ENCODE measurements at places on chromosomes 16 and 17.

DNA sequence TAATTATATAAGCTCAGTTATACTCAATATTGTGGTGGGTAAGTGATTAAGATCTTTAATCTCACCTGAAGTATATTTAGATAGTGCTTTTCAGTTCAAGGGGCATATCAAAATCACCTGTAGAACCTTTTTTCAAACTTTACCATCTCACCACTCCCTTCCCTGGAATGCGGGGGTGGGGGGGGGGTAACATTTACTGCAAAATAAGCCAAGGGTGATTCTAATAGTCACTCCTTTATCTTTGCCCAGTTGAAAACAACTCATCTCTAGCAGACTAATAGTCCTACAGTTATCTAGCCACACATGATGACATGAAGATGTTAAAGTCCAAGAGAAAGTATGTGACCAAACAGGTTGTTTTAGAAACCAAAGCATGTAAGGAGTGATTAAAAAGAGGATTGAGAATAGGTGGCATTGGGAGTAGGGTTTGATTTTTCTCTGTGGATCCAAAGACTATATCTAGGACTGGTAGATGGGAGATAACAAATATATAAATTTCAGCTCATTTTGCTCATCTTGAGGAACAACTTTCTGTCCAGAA, 21.5 kb downstream of the LPCAT2 start:
- DNase-seq: no peak

- no peak for DNase-seq
Observed at GRCh38 chr17:74466111-74466827, at the start of gene CD300A. TSS of gene CD300A (plus strand) at chr17:74466634. CDS start at chr17:74466704, 70 bp downstream.

- DNase-seq: no peak
Observed at GRCh38 chr16:1532081-1532760, 1.2 kb upstream of the TMEM204 start.

GRCh38 chr16:1141716-1142115, 11.2 kb upstream of the CACNA1H start:
- no peak for DNase-seq

GRCh38 chr17:34711646-34712045, 132.3 kb downstream of the TMEM132E start:
- DNase-seq: no peak

DNA sequence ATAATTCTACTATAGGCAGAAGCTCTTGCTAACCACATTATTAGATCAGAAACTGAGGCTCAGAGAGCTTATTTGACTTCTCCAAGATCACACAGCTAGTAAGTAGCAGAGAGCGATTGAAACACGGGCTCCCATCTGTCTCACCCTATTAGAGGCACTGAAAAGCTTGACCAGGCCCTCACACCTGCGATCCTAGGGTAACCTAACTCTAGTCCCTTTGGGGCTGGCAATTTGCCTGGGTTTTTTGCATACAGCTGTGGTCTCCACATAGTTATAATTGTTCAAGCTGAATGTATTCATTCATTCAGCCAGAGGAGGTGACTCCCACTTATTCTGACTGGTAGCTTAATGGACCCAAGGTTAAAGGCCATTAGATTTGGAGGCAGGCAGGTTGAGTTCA, 121.2 kb downstream of the ANKFN1 start:
- DNase-seq: no peak

GRCh38 chr16:77913738-77914253, 108.6 kb upstream of the CLEC3A start:
- no peak for DNase-seq

DNA sequence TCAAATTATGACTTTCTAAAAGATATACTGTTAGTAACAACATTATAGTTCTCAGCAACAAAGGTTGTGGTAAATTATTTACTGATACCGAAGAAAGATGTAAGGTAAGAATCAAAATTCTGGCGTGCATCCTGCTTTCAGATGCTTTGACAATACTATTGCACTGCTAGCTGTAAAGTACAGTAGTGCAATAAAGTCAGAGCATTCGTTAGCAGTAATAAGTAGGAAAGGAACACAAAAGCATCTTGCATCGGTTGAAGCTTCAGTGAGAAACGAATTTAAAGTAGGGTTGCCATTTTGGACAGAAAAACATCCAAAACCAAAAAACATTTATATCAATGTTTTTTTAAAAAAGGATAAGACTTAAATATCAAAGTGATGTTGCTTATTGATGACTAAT, 4.0 kb downstream of the SKA2 start:
- no peak for DNase-seq

DNA sequence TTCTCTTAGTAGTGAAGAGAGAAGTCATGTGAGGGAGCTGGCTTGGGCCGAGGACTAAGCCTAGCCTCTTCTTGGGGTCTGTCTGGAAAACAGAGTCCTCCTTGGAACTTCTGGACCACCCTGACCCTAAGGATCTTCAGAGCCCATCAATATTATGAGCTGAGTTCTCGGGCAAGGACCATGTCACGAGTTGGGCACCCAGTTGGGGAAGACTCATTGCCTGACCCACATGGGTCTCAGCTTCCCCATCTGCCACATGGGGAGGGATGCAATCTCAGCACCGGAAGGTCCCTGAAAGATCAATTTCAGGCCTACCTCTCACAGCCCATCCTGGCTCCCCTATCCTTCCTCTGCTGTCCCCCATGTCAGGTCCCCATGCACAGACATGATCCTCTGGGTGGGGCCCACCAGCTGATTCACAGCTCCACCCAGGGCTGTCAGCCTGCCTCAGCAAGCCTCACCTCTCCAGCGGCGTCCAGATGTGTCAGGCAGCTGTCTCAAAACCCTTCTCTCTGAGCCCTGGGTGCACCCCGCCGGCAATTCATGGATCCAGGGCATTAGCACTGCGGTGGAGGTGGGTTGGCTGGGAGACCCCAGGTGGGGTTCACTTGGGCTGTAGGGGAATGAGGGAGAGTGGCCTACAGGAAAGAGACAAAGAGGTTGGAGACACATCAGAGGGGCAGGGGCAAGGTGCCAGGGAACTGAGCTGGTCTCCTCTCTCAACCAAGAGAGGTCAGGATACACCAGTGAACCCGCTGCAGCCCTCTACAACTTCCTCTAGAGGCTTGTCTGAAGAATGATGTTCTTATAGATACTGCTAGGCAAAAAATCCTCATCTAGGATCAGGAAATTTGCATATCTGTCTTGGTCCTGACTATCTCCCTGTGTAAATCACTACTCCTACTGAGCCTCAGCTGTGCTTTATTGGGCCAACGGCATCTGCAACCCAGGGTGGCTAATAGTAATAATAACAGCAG, 1.8 kb downstream of the NLRP1 start:
- DNase-seq: no peak

DNA sequence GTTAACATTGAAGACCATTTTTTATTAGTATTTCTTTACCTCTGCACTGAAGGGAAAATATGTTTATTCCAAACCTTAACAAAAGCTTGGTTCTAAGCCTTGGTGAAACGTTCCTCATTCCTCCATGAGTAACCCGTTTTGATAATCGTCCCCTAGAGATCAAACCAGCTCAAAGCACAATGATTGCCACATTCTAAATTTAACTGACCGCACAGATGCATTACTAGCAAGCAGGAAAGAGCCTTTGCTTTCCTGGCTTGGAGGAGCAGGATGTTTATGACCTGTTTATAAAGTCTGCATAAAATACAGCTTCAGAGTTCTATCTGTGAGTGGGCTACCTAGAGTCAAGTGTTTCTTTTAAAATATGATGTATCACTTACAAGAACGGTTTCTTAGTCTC, 193.8 kb downstream of the TMEM114 start:
- no peak for DNase-seq

- DNase-seq: no peak
Observed at GRCh38 chr16:27198451-27199234, 4.7 kb upstream of the KDM8 start.

DNA sequence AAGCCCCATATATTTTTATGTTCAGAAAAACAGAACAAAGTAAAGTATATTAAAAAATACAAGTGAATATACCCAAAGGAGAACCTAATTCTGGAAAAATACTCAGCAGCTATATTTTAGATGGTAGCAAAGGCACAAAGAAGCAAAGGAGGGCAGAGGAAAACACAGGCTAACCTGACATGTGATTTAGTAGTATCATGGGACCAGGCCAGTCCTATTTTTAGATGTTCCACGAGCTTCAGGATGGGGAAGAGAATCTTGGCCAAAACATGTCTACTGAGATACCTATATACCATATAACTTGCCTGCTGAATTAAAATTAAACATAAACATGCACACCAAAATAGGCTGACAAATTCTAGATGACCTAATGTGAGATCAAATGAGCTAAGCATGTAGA, 32.9 kb downstream of the SMYD4 start:
- DNase-seq: no peak

- DNase-seq: no peak
Observed at GRCh38 chr16:66964049-66964448, 3.0 kb downstream of the CES3 start.

DNA sequence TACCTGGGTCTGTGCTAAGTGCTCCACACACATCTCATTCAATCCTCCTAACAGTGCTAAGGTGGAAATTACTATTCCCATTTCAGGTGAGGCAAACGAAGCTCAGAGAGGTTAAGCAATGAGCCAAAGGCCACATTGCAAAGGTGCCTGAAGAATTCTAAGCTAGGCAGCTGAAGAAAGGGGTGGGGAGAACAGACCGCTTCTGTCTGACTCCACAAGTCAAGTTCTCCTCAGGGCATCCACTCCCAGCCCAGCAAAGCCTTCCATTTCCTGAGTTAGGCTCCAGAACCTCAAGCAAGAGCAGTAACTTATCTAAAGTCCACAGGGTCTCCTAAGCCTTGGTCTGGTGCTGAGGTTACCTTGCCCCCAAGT, 27.0 kb upstream of the MRPS23 start:
- no peak for DNase-seq

GRCh38 chr16:68408428-68408827, 39.9 kb downstream of the SMPD3 start:
- DNase-seq: no peak

GRCh38 chr17:50948711-50949110, 82.6 kb upstream of the TOB1 start:
- DNase-seq: no peak

DNA sequence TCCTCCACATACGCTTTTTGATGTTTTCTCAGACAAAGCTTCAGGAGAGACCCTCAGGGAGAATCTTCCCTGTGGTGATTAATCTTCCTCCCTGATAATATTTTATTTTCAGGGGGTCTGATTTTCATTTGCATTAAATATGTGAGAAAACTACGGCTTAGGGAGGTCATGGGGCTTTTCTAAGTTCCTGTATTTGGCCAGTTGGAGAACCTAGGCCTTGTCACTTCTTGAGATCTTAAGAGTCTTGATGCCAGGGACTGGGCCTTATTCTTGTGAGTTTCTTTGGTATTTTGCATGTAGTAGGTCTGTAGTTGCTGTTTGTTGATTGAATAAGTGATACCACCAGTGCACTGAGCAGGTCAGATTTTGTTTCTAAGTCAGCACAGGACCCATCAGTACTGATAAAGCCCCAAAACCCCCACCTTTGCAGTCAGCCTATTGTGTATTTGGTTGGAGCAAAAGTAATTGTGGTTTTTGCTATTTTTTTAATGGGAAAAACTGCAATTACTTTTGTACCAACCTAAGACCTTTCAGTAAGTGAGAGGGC, 130.1 kb downstream of the PRKCA start:
- no peak for DNase-seq

- no peak for DNase-seq
Observed at GRCh38 chr16:49491106-49491670, 117.6 kb downstream of the C16orf78 start.

DNA sequence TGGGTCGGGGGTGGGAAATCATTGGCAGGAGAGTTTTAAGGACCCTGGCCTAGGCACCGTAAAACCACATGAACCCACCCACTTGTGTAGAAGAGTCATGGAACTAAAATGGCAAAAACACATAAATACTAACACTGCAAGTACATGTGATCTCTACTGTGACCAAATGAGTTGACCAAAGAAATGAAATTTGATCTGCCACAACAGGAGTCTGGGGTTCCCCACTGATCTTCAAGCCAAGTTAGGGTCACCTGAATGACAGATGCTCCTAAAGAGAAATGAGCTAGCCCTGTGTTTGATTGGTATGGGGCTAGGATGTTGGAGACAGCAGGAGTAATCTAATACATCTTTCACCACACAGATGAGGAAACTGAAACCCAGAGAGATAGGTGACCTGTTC, 21.5 kb upstream of the SKAP1 start:
- no peak for DNase-seq

- no peak for DNase-seq
Observed at GRCh38 chr16:85248342-85248741, 136.1 kb upstream of the CIBAR2 start.

DNA sequence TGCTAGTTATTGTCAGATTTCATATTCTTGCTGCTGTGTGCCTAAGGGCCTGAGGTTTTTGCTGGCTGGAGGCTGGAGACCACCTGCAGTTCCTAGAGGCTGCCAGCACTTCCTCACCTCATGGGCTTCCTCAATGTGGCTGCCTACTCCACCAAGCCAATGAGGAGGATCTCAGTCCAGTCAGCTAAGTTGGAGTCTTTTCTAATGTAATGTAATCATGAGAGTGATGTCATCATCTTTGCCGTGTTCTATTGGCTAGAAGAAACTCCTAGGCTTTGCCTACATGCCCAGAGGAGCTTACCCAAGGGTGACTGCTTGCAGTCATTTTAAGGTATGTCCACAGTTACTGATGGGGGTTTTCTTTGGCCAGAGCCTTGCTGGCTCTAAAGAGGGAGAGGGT, 53.0 kb downstream of the SOCS3 start:
- DNase-seq: no peak

- no peak for DNase-seq
Observed at GRCh38 chr17:48738424-48738802, 9.9 kb upstream of the HOXB13 start.

DNA sequence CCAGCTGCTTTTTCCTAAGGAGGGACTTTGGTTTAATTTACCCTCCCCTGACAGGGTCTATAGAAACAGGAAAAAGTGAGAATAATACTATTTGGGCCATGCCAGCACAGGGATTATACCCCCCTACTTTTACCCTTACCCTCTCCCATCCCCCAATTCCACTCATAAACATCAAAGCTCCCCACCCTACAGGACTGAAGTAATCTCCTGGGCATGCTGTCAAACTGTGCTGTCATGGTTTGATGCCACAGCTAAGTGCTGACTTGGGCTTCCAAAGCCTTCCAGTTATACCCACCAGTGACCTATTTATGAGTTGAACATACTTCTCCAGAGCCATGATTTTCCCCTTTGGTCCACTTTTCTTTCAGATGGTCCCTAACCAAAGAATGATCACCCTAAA, 12.8 kb downstream of the PHF12 start:
- DNase-seq: no peak

GRCh38 chr17:80802626-80803450, 188.8 kb upstream of the CHMP6 start:
- DNase-seq: no peak

DNA sequence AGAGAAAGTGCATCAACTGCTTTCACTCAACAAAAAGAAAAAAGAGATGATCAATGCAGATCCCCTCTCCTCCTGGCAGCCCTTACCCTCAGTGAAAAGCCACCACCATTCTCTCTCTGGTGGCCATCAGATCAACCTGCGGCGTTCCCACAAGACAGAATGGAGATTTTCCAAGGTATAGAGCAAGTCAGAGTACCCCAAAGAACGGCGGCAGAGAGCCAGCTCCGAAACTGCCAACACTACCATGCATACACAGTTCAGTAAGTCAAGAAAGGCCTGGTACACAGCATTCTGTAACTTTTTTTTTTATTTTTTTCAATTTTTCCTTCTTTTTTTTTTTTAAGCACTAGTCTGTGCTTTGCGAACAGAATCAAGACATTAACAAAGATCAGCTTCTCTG, 30.6 kb downstream of the STH start:
- no peak for DNase-seq

GRCh38 chr16:1656808-1657617, 21.1 kb upstream of the JPT2 start:
- no peak for DNase-seq
